ENCODE measurements at places on chromosomes 4 and X. TPM values are rescaled to one million over a fixed set of nuclear protein-coding genes. Genes with fewer than 3 reads are reported as not detected.

GRCh38 chrX:154294791-154295574, at the start of gene TEX28:
TSS of gene TEX28 (minus strand) at chrX:154295124. CDS start at chrX:154292117, 3,007 bp downstream.
- DNase-seq = no peak

DNA sequence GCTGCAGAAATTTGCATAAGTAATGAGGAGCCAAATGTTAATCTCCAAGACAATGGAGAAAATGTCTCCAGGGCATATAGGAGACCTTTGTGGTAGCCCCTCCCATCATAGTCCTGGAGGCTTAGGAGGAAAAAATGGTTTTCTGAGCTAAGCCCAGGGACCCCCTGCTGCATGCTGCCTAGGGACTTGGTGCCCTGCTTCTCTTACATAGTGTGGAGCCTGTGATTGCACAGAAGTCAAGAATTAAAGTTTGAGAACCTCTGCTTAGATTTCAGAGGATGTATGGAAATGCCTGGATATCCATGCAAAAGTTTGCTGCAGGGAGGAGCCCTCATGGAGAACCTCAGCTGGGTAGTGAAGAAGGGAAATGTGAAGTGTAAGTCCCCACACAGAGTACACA, 379.4 kb upstream of the TACR3 start:
- DNase-seq = no peak

GRCh38 chrX:55488006-55488592, 1.5 kb downstream of the USP51 start:
- peak; percentile 12 for DNase-seq

DNA sequence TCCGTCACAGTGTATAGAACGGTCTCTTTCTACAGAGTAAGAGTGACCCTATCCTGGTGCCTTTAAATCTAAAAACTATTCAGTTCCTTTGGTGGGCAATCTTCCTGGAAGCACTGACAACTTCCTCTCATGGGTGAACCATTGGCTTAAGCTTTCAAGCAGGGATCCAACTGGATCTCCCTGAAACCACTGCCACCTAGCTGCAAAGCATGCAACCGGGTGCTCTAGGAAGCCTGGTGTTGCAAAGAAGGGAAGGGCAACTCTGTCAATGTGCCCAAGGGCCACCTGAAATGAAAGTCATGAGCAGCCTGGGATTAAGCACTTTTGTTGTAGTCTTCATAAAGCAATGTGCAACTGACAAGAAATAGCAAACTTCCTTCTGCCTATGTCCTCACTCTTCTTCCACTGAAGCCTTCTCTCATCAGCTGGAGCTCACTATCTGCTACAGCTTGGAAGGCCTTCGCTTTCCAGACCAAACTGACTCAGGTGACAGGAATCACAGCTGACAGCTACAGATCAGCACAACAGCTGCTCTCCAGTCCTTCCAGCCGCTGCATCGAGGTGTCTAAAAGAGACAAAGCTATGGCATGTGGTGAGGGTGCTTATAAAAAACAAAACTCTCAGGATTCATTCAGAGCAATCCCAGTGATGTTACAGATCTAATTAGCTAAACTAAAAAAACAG, 46.1 kb downstream of the SETD7 start:
- DNase-seq = no peak

GRCh38 chr4:69054578-69055200, 41.6 kb upstream of the UGT2B7 start:
- DNase-seq = no peak

- DNase-seq = no peak
Observed at GRCh38 chrX:44550563-44550962, 7.9 kb upstream of the FUNDC1 start.

Gene SETD7
- total RNA-seq = 47.2 TPM

- DNase-seq = no peak
Observed at GRCh38 chr4:189124791-189125190, 815.9 kb upstream of the FRG1 start.

GRCh38 chr4:25914670-25915352, 791 bp downstream of the SMIM20 start:
- peak; percentile 36 for DNase-seq

Gene GPRIN3
- 3.8 TPM for total RNA-seq

GRCh38 chr4:1061760-1062159, 50.3 kb downstream of the FGFRL1 start:
- no peak for DNase-seq

Gene CT55
- total RNA-seq = not detected

- no peak for DNase-seq
Observed at GRCh38 chr4:117495802-117496201, 410.4 kb upstream of the TRAM1L1 start.

DNA sequence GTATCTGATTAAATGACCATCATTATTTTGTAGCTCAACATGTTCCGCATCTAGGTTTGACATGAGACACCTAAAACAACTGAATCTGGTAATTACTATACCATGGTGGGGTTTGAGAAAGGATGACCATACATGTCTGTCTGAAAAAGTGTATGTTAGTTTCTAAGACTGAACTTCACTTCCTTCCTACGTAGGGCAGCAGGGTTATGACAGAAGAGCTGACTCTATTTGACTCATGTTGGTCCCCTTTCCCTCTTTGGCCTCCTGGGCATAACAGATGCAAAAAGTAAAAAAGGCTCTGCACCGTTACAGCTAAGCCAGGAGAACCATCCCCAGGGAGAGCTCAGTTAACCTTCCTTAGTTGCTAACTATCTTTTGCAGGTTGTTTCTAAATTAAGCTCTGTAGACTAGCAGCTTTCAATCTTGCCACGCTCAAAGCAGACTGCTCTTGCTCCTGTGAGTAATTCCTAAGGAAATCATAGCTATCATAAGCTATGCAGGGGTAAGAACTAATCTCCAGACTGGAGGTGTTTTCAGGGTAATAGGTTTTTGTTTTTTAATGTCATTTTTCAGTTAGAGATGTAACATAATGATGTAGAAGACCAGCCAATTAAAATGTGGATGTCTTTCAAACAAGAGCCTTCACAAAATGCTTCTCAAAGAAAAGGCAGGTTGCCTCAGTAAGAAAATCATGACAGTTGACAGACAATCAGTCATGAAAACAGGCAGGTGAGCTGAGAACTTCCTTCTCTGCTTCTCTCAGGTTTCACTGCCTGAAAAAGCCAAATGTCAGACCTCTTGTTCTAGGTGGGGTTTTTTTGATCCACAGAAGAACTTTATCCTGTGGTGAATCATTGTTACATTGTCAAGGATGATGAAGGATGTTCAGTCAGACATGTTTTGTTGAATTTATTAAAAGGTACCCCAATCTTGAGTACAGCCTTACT, 66.9 kb upstream of the DAPP1 start:
- DNase-seq = no peak

Gene CTAG1A
- total RNA-seq = not detected

DNA sequence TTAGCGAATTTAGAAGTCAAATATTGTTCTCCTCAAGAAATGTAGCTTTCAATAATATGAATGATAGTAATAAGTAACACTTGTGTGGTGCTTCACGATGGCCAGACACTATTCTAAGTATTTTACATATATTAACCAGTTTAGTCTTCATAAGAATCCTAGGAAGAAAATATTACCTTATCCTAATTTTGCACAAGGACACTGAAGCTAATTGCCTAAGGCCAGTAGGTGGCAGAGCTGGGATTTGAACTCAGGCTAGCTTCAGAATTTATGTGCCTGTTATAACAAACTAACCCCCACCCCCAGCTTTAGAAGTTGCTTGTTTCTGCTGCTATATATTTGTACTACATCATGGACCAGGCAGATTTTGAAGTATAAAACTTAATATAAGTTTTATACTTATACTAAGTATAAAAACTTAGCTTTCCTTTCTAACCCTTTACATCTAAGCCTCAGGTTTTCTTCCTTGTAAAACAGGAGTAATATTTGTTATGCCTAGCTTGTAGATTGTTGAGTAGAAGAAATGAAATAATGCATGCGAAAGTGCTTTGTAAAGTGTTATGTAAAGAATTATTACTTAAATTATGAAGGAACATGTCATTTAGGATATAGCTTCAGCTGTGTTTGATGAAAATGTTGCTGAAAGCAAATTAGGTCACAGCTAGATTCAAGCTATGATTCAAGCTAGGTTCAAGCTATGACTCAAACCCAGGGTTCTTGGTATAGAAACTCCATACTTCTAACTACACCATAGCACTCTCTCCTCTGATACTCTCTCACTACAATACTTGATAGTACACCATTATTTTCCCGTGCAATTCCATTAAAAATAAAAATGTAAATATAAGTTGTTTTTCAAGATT, 4.2 kb upstream of the CDS1 start:
- DNase-seq = no peak

GRCh38 chrX:154761977-154762536, 607 bp upstream of the DKC1 start:
- no peak for DNase-seq

Gene TKTL2
- total RNA-seq = not detected

Gene PRR32
- total RNA-seq = 3.5 TPM

DNA sequence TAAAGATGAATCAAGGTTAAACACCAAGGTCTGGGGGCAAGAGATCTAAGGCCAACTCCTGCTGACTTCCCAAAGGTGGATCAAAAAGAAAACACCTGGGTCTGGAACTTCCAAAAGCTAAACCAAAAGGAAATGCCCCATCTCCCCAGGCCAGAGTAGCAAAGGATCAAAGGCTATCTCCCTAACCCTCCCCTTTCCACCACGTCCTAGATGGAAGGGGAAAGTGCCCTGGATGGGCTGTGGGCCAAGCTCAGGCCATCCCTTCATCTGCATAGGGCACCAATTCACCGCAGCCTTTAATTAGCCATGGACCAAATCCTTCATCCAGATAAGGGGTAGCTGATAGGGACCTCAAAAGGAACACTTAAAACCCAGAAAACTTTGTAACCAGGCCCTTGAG, 100.2 kb downstream of the WDFY3 start:
- no peak for DNase-seq

DNA sequence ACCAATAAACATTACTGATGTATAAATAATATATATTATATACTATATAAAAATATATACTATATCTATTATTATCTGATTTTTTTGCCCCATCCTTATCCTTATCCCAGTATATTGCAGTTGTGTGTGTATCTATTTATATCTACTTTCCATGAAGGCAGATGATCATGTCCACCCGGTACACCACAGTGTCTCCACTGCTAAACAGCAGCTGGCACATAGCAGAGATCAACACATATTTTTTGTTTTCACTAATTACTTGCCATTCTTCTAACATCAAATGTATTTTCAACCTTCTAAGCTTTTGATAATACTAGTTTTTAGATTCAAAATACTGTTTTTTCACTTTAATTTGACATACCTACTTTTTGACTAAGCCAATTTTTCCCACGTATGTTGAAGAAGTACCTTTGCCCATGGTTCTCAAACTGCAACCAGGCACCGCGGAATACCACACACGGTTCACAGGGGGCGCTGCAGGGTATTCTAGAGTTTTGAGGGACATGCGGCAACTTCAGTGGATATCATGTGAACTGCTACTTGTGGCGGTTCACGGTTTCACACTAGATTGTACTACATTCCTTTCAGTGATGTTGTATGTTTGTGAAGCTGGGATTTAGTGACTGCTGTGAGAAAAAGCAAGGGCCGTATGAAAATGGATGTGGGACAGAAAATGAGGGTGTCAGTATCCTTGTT, 182.5 kb upstream of the NPY2R start:
- no peak for DNase-seq

- no peak for DNase-seq
Observed at GRCh38 chrX:386239-386767, 404 bp downstream of the PPP2R3B start.

- no peak for DNase-seq
Observed at GRCh38 chr4:71258323-71258722, 80.5 kb upstream of the SLC4A4 start.

Gene CFAP99
- total RNA-seq = not detected

DNA sequence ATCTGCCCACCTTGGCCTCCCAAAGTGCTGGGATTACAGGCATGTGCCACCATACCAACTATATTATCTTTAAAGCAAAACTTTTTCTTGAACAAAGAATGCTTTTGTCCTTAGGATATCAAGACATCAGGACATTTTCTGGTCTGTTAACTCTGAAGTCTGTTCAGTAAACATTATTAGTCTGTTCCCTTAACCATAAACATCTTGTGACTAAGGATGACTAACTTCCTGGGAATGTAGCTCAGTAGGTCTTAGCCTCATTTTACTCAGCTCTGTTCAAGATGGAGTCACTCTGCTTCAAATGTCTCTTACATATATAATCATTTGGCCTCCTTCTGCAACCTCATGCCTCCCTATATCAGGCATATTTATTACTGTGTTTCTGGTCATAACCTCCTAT, 122.9 kb downstream of the UBE2NL start:
- DNase-seq = no peak

DNA sequence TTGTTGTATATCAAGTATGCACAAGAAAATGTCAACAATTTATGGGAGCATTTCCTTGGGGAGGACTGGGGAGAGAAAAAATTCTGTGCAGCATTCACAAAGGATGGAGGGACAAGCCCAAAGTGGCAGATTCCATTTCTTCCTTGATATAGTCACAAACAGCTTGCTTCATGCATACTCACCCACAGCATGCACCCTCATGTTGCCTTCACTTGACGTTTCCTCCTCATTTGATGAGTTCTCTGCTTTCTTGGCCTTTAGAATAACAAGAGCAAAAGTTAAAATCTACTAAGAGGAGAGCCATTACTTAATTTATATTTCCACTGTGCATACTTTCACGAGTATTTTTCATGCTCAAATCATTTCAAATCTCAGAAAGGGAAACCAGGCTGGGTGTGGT, 37.7 kb downstream of the SPARCL1 start:
- no peak for DNase-seq

Gene USP17L15
- total RNA-seq = not detected

- peak; percentile 47 for DNase-seq
Observed at GRCh38 chrX:119118780-119119395, 8.7 kb downstream of the KIAA1210 start.

Gene KCNE5
- 1.8 TPM for total RNA-seq

GRCh38 chrX:31036895-31037294, 34.9 kb downstream of the FTHL17 start:
- DNase-seq = peak; percentile 0

- no peak for DNase-seq
Observed at GRCh38 chrX:29461039-29461438, 754.3 kb upstream of the MAGEB2 start.

Gene NPY2R
- total RNA-seq = 0.20 TPM

Gene FGG
- total RNA-seq = not detected

Gene AGA
- 17.2 TPM for total RNA-seq

- no peak for DNase-seq
Observed at GRCh38 chr4:107935246-107935645, 3.9 kb downstream of the CYP2U1 start.

DNA sequence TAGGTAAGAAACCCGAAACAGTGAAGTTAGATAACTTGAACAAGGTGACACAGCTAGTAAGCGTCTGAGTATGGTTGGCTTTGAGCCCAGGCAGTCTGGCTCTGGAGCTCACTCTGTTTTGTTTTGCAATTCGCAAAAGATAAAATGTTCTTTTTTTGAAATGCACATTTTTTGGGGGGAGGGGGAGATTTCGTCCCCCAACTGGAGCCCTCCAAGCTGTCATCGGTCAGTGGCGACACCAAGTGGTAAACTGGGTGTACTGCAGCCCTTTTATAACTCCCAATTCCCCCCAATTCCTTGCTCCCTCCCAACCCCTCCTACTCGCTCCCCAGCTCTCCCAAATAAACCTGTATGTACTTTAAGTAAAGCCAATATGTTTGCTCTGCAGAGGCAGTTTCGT, 2.8 kb upstream of the CLCN5 start:
- no peak for DNase-seq

GRCh38 chr4:931194-931959, 739 bp downstream of the GAK start:
- DNase-seq = no peak

All from skin of body (tissue), 3 donors.